ENCODE measurements at places on chromosomes 3 and 15.

DNA sequence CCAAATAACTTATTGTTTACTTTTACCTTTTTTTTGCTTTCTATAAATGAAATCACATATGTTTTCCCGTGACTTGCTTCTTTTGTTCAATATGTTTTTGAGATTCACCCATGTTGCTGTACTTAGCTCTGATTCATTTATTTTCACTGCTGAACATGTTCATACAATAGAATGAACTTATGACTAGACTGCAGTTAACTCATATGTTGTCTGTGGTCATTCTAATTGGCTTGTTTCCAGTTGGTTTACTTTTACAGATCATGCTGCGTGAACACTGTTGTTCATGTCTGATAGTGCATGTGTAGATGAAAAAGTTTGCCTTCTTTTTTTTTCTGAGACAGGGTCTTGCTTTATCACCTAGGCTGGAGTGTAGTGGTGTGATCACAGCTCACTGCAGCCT is 31.6 kb upstream of the SV2B start:
- DNase-seq = no peak

DNA sequence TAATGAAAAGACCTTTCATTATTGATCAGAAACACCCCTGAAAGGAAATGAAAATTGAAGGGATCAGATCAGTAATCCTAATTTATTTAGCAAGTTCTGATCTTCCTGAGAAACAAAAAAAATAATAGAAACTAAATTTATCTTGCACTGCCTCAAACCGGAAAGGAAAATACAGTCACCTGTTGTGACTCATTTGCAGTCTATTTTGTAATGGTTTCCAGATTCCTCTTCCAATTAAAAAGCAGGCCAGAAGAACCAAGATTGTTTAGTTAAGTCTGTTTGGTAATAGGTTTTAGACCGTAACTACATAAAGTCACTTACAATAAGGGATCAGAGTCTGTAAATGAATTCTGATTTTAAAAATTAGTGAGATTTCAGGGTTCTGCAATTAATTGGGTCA is 49.7 kb upstream of the ATOSA start:
- DNase-seq = no peak

- DNase-seq = no peak
Observed at GRCh38 chr3:77040216-77040615, 317 bp downstream of the ROBO2 start.

DNA sequence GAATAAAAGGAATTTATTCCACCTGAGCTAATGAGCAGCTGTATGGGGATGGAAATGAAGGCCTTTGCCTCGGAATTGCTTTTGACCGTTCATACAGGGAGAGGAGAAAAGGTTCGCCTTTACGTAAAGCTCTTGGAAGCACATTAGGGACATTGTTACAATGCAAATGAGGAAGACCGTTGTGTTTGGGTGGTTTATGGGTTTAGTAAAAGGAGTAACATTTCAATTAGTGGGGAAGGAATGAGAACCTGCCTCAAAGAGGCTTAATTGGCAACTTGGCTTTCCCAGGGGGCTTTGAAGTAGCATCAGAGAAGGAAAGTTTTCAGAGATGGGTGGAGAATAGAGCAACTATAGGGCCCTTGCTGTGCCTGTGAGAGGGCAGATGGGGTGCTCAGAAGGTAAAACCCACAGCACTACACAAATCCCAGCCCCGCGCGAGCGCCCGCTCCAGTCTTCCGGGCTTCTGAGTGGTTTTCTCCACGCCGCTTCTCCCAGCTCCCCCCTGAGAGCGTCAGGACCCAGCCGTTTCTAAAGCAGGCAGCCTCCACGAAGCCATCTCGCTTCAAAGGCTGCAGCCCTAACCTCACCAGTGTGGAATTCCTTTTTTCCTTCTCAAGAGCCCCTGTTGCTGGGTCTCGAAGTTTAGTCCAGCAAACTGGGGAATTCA is 192.0 kb upstream of the HES1 start:
- DNase-seq = no peak

DNA sequence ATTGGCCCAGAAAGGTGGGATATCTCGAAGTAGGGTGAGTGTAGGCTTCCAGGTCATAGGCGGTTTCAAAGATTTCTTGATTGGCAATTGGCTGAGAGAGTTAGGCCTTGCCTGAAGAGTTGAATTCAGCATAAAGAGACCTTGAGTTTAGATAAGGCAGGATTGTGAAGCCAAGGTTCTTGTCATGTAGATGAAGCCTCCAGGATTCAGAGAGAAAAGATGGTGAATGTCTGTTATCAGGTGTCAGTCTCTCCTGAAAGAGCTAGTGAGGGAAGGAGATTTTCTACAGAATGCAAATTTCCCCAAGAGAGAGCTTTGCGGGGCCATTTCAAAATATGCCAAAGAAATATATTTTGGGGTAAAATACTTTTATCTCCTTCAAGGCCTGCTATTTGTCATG is 217.0 kb upstream of the TLE3 start:
- no peak for DNase-seq

DNA sequence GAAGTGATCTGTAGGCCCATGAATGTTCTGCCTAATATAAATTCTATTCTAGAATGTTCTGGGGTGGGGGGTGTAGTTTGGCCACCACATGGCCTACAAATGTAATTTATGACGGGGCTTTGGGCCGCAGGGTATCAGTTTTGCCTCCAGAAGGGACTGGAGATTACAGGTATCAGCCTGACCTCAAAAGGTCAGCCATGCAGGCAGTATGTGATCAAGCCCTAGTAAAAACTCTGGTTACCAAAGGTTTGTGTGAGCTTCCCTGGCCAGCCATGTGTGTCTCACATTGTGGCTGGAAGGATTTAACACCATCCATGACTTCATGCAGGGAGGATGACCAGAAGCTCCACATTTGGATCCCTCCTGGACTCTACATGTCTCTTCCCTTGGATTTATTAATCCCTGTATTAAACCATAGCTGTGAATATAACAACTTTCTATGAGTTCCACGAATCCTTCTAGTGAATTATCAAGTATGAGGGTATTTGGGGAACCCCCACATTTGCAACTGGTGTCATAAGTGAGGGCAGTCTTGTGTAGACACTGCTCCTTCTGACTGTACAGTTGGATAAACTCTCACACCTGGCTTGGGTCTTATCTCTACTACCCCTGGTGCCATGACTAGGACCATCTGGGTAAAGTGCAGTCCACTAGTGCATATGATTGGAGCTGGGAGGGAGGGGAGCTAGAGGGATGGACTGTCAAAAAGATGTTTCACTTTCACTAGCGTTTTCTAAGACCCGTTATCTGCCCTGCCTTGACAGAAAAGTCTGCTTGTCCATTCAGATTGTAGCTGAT is 50.0 kb upstream of the RFX7 start:
- no peak for DNase-seq

- no peak for DNase-seq
Observed at GRCh38 chr3:147389717-147390116, 16.6 kb downstream of the ZIC4 start.

GRCh38 chr15:43283526-43283925 is 16.8 kb upstream of the TGM5 start:
- DNase-seq = no peak

- no peak for DNase-seq
Observed at GRCh38 chr15:81194723-81195122, 2.0 kb upstream of the IL16 start.

- no peak for DNase-seq
Observed at GRCh38 chr15:68433551-68433950, 1.6 kb upstream of the ITGA11 start.

GRCh38 chr3:108415661-108416060 is 94.7 kb downstream of the MYH15 start:
- DNase-seq = no peak

DNA sequence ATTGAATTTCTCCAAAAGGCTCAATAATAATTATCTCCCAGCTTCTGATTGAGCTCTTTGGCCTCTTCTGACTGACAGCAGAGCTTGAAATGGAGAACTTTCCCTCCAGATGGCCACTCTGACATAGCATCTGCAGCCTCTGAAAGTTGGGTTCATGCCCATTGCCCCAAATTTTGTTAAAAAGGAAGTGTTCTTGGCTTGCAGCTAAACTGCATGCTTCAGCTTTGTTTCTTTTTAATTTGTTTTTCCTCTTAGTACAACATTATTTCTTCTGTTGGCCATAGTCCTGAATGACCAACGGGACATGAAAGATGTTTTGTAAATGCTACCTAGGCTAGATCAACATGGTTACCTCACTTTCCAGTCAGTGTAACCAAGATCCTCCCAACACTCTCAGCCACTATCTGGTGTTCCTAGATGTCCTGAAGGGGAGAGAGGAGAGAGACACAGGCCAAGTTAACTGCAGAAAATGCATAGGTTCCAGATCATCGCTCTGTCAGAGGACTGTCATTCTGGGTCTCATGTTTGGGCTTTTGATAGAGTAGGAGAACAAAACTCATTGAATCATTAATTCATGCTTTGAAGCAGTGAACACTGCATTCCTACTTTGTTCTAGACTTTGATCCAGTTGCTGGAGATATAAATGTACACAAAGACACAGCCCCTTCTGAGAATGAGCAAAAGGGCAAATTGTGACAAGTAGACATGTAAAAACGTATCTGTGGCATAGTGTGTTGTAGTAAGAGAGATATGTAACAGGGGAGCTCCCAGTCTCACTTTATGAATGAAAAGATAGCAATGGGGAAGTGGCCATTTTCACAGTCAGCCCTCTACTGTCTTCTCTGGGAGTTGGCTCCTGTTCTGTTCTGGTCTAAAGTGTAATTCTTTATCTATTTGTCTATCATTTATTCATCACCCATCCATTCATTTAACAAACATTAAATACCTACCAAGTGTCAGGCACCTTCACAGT is 156.2 kb downstream of the ZNF621 start:
- no peak for DNase-seq

- DNase-seq = no peak
Observed at GRCh38 chr15:47443839-47444238, 273.5 kb upstream of the SEMA6D start.

DNA sequence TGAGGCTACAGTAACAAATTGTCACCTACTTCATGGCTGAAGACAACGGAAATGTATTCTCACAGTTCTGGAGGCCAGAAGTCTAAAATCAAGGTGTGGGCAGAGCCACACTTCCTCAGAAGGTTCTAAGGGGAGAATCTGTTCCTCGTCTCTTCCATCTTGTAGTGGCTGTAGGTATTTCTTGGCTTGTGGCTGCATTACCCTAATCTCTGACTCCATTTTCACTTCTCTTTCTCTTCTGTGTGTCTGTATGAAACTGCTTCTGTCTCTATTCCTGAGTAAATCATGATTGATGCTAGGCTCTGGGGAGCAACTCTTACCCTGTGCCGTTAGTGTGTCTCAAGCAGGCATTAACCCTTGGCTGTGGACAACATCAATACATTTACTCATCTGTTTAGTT is 164.7 kb downstream of the SQOR start:
- DNase-seq = no peak

DNA sequence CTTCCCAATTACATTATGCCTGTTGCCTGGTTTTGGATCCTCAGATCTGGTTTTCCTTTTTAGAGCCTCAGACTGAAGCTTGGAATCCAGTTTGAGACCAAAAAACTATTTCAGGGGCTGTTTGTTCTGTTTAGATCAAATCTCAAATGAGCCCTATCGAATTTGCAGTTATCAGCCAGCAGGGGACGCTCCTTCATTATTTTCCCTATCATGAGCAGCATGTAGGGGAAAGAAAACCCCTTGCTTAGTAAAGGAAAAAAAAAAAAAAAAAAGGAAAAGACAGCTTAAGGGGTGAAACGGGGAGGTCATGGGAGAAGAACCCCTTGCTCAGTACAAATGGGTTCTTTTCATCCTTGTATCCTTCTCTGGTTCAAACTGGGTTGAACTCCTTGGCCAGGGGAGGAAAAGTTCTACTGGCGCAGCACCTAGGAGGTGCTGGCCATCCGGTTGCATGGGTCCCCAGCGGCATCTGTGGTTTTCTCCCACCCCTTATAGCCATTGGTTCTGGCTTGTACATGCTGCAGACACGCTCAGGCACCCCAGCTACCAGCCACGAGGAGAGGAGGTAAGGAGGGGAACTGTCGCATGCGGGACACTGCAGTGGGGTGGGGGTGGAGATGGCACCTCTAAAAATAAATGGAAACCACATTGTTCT is 1375.1 kb upstream of the ALCAM start:
- DNase-seq = no peak

GRCh38 chr15:32956006-32956405 is 238.2 kb downstream of the GREM1 start:
- DNase-seq = no peak

DNA sequence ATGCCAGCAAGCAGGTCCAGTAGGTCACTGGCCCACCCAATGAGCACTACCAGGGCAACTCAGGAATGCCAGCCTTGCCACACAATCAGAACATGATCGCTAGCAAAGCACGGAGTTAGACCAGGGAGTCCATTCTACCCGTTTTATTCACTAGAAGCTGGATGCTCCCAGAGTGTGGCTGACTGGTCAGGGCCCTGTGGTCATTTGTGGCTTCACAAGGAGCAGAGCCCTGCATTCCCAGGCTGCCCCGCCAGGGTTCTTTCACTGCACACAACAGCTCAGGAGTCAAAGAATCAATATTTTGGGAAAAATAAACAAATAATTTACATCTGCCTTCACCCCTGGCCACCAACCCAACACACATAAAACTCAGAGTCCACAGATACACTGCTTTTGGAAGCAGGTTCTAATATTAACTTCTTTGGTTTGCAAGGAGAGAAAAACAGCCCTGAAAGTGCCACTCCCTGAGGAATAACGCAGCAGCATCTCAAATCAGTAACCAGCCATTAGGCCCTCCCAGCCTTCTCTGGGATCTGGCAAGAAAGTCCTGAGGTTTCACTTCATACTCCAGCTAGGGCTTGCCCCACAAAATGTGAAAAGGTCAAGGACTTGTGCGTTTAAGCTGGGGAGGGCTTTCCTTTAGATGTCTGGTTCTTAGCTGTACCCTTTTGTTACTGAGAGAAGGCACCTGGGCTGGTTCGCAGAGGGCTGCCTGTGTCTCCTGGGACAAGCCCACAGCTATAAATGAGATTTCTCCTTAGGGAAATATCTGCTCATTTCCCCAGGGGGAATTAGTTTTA is 16.0 kb downstream of the SIAH2 start:
- no peak for DNase-seq

GRCh38 chr15:26572602-26573350 is 200.1 kb downstream of the GABRB3 start:
- no peak for DNase-seq

DNA sequence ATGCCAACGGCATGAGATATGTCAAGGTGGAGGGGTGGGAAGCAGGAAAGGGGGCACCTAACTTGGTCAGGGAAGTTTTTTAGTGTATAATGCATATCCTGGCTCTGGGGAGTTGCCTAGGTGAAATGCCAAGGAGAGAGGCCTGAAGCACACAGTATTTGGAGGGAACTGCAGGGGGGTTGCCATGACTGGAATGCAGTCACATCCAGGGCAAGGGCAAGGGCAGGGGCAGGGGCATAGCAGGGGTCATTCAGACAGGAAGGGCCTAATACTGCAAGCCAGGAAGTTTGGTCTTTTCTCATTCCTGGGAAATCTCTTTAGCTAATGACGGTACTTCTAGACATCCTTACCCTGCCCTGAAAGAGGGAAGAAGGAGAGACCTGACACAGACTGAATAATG is 60.5 kb downstream of the MYRIP start:
- DNase-seq = no peak

- DNase-seq = no peak
Observed at GRCh38 chr3:61802772-61803171, 241.4 kb downstream of the PTPRG start.
